Heart left ventricle (tissue), 16 donors: ENCODE measurements at places on chromosomes 2 and 18. TPM values are rescaled to one million over a fixed set of nuclear protein-coding genes. Genes with fewer than 3 reads are reported as not detected.

DNA sequence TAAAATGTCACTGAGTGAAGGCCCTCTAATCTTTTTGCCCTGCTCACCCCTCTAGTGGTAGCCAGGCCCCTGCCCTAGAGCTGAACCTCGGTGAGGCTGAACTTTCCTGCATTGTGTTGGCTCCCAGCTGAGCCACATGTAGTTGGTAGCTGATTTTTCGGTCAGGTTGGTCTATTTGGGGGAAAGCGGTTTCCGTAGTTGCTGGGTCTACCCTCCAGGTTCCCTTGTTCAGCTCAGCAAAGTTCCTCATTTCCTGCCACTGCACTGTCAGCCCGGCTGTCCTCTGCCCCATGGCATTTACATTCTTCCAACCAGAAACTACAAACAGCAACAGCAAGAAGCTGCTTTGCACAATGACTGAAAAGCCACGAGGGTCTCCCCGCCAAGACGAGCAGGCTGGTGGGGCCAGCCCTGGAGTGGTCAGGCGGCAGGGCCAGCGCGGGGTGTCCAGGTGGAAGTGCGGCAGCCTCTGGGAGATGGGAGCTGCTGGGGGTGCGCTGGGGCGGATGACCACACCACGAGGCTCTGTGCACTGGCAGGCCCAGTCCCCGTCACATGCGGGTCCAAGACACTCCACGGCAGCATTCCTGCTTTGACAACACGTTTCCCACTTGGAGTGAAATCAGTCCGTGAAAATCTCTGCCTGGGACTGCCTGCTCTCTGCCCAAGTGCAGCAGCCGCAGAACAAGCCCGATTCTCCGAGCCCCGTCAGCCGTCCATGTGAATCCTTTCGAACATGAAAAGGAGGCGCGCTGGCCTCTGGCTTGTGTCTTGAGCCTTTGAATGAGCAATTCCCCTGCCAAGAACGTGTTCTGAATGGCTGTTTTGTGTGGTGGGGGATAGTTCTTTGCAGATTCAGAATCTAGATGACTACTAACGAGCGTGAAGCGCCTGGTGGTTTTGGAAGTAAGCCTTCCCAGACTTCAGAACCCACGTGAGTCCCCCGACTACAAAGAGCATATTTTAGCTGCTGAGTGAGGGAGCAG, 159.4 kb downstream of the ASB1 start:
- H3K27ac ChIP-seq = no peak overlapping the region
- no peaks in the 10 kb centered on the region for H3K27me3 ChIP-seq
- H3K4me1 ChIP-seq = no peaks in the 10 kb centered on the region
- no peak for DNase-seq

DNA sequence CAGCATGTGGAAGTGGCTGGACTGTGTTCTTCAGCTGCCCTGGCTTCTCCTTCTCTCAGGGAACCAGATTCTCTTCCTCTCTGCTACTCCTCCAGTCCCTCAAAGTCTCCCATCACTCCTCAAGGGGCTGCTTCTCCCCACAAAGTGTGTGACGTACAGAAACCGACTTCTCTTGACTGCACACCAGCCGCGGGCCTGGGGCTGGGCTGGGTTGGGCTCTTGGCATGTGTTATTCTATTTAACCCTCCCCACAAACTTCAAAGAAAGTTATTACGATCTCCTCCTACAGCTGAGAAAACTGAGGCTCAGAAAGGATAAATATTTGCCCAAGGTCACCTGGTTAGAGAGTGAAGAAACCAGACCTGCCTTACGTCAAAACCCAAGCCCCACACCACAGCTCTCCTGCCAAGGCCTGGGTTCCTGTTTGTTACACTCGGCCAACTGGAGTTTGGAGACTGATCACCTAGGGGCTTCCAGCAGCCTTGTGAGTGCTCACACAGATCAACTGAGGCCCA, 269.0 kb downstream of the TFCP2L1 start:
- no peak overlapping the region for H3K27ac ChIP-seq
- no peak overlapping the region for H3K4me3 ChIP-seq
- H3K36me3 ChIP-seq = no peaks in the 10 kb centered on the region
- no peaks in the 10 kb centered on the region for H3K27me3 ChIP-seq
- no peak for DNase-seq

DNA sequence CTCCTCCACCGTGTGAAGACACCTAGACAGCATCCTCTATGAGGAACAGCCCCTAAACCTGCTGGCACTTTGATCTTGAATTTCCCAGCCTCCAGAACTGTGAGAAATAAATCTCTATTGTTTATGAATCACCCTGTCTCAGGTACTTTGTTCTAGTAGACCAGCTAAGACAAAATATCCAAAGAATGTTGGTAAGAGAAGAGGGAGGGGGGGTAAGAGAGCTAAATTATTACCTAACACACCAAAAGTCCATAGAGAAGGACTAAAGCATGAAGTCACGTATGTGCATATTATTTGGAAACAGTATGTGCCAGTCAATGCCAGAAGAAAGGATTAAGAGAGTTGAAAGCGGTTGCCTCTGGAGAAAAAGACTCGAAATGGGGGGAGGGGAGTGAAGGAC, 211.0 kb downstream of the SP3 start:
- DNase-seq = no peak
- no peaks in the 10 kb centered on the region for H3K27me3 ChIP-seq
- H3K36me3 ChIP-seq = no peaks in the 10 kb centered on the region
- peaks cover 6% of the 10 kb centered on the region for H3K4me1 ChIP-seq
- no peak overlapping the region for H3K27ac ChIP-seq

The NEURL3 gene
- not detected for total RNA-seq

DNA sequence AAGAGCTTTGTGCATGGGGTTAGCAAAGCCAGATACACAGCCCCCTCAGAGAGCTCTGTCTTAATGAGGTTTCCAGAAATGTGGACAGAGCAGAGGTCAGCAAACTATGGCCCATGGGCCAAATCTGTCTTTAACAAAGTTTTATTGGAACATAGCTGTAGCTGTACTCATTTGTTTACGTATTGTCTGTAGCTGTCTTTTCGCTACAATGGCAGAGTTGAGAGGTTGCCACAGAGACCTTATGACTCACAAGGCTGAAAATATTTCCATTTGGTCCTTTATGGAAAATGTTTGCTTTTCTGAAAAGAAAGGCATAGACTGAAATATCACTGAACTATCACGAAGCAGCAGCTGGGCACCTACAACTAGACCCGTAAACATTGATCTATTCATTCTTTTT, 841.8 kb downstream of the SLC4A3 start:
- H3K27me3 ChIP-seq = no peaks in the 10 kb centered on the region
- no peak overlapping the region for H3K27ac ChIP-seq
- no peaks in the 10 kb centered on the region for H3K36me3 ChIP-seq
- DNase-seq = no peak
- H3K4me3 ChIP-seq = no peak overlapping the region
- peaks cover 6% of the 10 kb centered on the region for H3K4me1 ChIP-seq

DNA sequence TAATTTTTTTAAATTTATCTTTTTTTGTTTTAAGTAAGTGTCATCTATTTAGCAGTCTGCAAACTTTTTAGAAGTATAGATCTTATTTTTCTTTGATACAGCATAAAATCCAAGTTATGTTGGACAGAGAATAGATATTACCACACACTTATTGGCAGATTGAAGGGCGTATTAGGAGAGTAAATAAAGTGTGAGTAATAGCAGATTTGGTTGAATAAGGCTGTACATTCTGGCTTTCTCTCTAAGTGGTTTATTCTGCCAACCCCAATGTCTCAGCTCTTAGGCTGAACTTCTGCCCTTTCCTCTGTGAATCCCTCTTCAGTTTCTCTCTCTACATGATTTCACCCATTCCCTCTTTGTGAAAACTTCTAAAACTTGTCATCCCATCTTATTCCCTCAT, 651.2 kb downstream of the DCC start:
- no peaks in the 10 kb centered on the region for H3K36me3 ChIP-seq
- H3K4me3 ChIP-seq = no peak overlapping the region
- H3K27ac ChIP-seq = no peak overlapping the region
- H3K27me3 ChIP-seq = no peaks in the 10 kb centered on the region

The SLC9A4 gene
- not detected for total RNA-seq

DNA sequence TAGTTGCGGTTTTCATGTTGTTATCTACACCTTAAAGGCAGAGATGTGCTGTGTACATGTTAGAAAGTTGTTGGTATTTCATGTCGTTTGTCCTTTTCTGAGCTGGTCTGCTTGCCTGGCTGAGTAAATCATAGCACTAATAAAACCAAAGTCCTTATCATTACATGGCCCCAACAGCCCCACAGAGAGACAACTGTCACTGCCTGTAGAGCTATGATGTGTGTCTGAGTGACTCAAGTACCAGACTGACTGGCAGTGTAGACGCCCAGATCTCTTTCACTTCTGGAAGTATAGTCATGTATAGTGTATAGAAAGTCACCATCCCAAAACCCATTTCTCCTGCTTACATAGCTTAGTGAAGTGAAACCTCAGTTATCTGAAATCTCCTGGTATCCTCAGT, 4.3 kb downstream of the SOCS6 start:
- no peaks in the 10 kb centered on the region for H3K36me3 ChIP-seq
- DNase-seq = no peak
- H3K27me3 ChIP-seq = no peaks in the 10 kb centered on the region
- H3K4me1 ChIP-seq = peaks cover 77% of the 10 kb centered on the region
- H3K27ac ChIP-seq = peak overlapping the region; percentile 2
- no peak overlapping the region for H3K4me3 ChIP-seq

DNA sequence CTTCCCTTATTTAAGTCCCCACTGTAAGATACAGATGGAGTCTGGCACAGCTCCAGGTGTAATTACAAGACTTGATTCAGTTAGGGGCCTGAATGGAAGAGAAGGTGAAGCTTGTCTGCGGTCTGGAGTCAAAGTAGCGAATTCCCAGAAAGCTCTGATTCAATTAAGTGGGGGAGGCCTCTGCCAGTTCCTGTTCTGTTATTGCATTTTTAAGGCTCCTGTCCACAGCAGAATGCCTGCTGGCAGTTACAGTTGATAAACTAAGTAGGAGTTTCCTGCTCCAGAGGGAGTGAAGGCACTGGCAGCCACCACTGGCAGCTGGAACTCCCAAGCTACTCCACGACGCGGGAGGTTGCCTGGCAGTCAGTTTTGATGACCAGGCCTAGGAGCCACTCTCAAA, 181.1 kb downstream of the SOCS6 start:
- H3K4me1 ChIP-seq = no peaks in the 10 kb centered on the region
- DNase-seq = no peak
- no peaks in the 10 kb centered on the region for H3K27me3 ChIP-seq

DNA sequence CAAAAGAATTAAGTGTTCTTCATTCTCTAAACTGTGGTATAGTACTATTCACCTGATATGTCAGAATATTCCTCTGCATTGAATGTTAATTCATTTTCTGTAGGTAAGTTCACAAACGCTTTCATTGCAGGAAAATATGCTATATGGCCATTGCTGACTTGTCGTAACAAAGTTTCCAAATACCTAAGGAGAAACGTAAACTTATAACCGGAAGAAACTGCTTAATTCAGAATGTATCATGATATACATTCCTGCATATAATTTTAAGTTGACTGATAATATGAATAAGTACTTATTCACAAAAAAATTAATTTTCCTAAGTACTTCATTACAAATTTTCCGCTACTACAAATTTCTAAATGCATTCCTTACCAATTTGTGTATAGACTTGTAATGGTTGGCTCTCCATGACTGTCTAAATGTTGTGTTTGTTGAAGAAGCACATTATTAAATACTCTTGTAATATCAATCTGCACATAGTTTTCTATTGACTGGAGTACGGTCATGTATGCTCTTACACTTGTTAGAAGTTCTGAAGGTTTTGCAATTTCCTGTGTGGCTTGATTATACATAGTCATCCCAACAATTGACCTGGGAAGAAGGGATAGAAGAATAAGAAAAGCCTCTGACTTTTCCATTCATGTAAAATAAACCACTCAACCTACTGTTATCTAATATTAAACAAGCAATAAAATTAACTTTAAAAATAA, 85.4 kb downstream of the NCKAP1 start:
- no peaks in the 10 kb centered on the region for H3K36me3 ChIP-seq
- no peak for DNase-seq
- H3K4me3 ChIP-seq = no peak overlapping the region
- H3K4me1 ChIP-seq = peaks cover 12% of the 10 kb centered on the region
- H3K27me3 ChIP-seq = no peaks in the 10 kb centered on the region

DNA sequence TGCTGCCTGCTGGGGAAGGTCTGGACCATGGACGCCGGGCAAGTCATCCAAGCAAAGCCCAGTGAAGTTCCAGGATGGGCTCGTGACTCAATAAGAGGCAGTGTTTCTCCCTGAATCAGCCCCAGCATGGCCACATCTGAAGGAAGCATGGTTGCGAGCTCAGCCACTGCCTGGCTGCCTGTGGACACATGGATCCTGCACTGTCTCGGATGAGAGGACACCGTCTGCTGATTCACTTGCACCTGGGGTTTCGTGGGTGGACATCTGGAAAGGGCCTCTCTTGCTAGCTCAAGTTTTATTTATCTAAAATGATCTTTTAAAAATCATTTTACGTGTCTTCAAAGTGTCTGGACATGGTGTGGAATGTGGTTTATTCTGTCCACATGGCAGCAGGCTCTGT, 224.8 kb upstream of the FN1 start:
- no peak for DNase-seq
- H3K4me3 ChIP-seq = no peak overlapping the region
- no peak overlapping the region for H3K27ac ChIP-seq
- no peaks in the 10 kb centered on the region for H3K4me1 ChIP-seq
- no peaks in the 10 kb centered on the region for H3K36me3 ChIP-seq

The RDH14 gene
- 49.0 TPM for total RNA-seq

The CHRND gene
- not detected for total RNA-seq

DNA sequence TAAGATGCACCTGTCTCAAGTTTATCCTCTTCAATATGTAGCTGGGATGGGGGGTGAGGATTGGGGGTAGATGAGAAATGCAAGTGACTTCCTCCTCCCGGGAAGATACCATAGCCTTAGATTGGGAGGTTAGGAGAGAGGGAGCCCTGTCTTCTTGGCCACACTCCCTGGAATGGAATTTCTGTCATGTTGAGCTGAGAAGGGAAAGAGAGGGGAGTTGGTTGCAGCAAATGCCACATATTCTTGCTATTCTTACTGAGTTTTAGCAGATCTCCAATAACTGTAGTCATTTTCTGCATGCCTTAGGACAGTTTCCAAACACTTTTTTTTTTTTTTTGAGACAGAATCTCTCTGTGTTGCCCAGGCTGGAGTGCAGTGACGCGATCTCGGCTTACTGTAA, 35.9 kb downstream of the TAF4B start:
- H3K27ac ChIP-seq = no peak overlapping the region
- no peaks in the 10 kb centered on the region for H3K4me1 ChIP-seq
- no peak for DNase-seq

GRCh38 chr18:39346916-39347315, 1781.3 kb upstream of the CELF4 start:
- no peaks in the 10 kb centered on the region for H3K27me3 ChIP-seq
- H3K4me1 ChIP-seq = no peaks in the 10 kb centered on the region
- no peaks in the 10 kb centered on the region for H3K36me3 ChIP-seq
- DNase-seq = no peak
- H3K4me3 ChIP-seq = no peak overlapping the region
- no peak overlapping the region for H3K27ac ChIP-seq

GRCh38 chr18:74430806-74431571, 26.1 kb downstream of the DIPK1C start:
- H3K27ac ChIP-seq = no peak overlapping the region
- DNase-seq = no peak
- no peaks in the 10 kb centered on the region for H3K4me1 ChIP-seq
